Ovary (tissue), 10 donors: ENCODE measurements at places on chromosomes 7 and 10. TPM values are rescaled to one million over a fixed set of nuclear protein-coding genes. Genes with fewer than 3 reads are reported as not detected.

C10orf143 gene
- 3.1 TPM for total RNA-seq

DNA sequence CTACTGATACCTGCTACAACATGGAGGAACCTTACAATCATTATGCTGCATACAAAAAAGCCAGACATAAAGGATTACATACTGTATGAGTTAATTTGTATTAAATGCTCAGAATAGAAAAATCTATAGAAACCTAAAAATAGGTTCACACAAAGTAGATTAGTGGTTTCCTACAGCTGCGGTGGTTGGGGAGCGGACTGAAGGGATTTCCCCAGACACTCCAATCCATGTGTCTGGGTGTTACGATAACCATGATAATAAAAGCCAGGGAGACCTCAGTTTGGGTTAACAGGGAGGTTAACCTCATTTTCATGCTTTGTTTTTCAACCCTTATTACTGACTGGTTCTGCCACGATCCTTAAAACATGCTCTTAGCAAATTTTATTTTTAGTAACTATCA, 355.9 kb downstream of the KCNMA1 start:
- H3K4me1 ChIP-seq, result no peaks in the 10 kb centered on the region
- H3K4me3 ChIP-seq, result no peak overlapping the region
- no peaks in the 10 kb centered on the region for H3K36me3 ChIP-seq
- no peak for DNase-seq

DNA sequence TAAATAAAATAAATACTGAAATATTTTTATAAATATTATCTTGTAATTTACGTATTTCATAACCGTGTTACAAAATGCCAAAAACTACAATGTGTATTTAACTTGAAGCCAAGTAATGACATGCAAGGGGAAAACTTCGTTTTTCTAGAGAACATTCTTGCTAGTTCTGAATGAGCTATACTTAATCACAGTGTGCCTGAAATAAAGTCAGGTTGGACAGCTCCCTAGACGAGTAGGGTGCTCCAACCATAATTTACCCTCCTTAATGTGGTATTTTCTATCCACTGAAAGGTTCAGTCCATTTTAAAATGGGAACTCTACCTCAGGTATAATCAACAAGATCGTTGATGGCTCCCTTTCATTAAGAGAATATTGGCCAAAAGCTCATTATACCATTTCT, 194.5 kb upstream of the AHR start:
- H3K27me3 ChIP-seq, result no peaks in the 10 kb centered on the region
- no peaks in the 10 kb centered on the region for H3K4me1 ChIP-seq
- DNase-seq, result no peak
- H3K36me3 ChIP-seq, result no peaks in the 10 kb centered on the region
- no peak overlapping the region for H3K4me3 ChIP-seq

DNA sequence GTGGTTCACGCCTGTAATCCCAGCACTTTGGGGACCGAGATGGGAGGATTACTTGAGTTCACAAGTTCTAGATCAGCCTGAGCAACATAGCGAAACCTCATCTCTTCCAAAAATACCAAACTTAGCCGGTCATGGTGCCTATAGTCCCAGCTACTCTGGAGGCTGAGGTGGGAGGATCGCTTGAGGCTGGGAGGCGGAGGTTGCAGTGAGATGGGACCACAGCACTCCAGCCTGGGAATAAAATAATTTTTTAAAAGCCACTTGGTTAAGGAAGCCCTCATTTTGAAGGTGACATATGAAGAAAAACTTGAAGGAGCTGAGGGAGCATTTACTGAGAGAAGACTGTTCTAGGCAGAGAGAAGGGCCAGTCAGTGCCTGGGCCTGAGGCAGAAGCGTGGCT, 4.2 kb upstream of the EZH2 start:
- H3K27ac ChIP-seq, result no peak overlapping the region
- no peaks in the 10 kb centered on the region for H3K36me3 ChIP-seq
- no peaks in the 10 kb centered on the region for H3K27me3 ChIP-seq
- DNase-seq, result no peak

GRCh38 chr7:111931016-111931517, 275.1 kb downstream of the DOCK4 start:
- no peak for DNase-seq
- H3K36me3 ChIP-seq, result no peaks in the 10 kb centered on the region
- H3K27ac ChIP-seq, result no peak overlapping the region
- H3K4me3 ChIP-seq, result no peak overlapping the region
- H3K4me1 ChIP-seq, result no peaks in the 10 kb centered on the region
- no peaks in the 10 kb centered on the region for H3K27me3 ChIP-seq

DNA sequence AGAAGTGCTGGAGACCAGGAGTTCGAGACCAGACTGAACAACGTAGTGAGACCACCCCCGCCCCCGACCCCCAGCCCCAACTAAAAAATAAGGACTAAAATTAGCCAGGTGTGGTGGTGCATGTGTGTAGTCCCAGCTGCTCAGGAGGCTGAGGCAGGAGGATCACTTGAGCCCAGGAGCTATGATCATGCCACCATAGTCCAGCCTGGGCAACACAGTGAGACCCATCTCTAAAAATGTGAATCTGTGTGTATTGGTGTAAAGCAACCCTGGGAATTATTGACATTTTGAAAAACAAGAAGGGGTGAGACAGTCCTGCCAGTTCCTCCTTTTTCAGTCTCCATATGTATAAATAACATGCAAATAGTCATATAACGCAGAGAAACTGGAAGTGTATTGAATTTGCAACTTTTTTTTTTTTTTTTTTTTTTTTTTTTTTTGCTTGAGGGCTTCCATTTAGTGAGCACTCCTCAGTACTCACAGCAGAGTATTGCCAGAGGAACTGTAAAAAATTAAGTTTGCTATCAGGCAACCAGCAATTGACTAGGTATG, 3.4 kb upstream of the ITGB1 start:
- H3K4me3 ChIP-seq, result no peak overlapping the region
- peak overlapping the region; percentile 10 for H3K27ac ChIP-seq
- peaks cover 9% of the 10 kb centered on the region for H3K4me1 ChIP-seq

DNA sequence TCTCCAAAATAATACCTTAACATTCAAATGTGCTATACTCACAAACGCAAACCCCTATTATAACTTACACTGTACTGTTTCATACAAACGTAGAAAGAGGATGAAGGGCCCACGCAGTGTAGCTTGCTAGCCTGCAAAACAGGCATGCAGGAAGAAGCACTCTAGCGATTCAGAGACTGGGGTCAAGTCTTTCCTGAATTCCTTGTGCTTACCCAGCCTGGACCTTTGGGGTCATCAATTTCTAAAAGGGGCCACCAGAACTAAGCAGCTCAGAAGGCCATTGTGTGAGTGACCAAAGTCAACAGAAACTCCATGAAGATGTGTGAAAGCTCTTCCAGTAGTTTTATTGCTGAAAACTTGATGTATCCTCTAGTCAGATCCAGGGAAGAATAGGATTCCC, 111.9 kb downstream of the SVIL start:
- no peaks in the 10 kb centered on the region for H3K36me3 ChIP-seq
- peaks cover 1% of the 10 kb centered on the region for H3K4me1 ChIP-seq
- H3K4me3 ChIP-seq, result no peak overlapping the region
- no peak for DNase-seq
